ENCODE measurements at places on chromosomes 2 and 18. TPM values are rescaled to one million over a fixed set of nuclear protein-coding genes. Genes with fewer than 3 reads are reported as not detected.

DNA sequence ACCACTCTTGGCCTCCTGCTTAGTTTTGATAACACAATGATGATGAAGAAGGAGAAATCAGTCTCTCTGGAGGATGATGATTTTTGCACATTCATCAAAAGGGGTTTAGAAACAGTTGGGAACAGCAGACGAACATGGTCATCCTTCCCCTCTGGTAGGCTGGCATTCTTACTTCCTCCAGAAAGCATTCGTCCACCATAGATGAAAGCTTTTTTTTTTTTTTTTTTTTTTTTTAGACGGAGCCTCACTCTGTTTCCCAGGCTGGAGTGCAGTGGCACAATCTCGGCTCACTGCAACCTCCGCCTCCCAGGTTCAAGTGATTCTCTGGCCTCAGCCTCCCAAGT, 43.5 kb upstream of the TTC39C start:
- peaks cover 29% of the 10 kb centered on the region for H3K4me1 ChIP-seq
- no peaks in the 10 kb centered on the region for H3K36me3 ChIP-seq
- H3K4me3 ChIP-seq: no peak overlapping the region
- H3K27me3 ChIP-seq: no peaks in the 10 kb centered on the region
- peak overlapping the region; percentile 64 for H3K27ac ChIP-seq
- no peak for DNase-seq

DNA sequence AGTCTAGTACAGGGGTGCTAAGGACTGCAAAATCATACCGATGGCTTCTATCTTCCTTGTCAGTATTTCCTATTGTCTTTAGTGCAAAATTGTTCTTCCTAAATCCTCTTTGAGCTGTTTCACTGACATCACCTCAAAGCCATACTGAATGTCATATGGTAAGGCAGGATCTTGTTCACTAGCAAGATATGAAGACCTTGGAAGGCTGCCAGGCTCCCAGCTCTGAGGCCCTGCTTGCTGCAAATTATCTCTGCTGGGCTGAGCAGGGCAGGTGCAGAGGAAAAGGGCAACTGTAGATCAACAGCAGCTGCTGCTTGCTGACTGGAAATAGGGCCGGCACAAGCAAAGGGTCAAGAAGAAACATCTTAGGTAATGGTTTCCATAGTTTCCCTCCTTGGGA, 58.2 kb downstream of the PMAIP1 start:
- no peak overlapping the region for H3K27ac ChIP-seq
- DNase-seq: no peak
- peaks cover 7% of the 10 kb centered on the region for H3K4me1 ChIP-seq
- no peak overlapping the region for H3K4me3 ChIP-seq
- no peaks in the 10 kb centered on the region for H3K27me3 ChIP-seq
- H3K36me3 ChIP-seq: no peaks in the 10 kb centered on the region

TOGARAM2 gene
- total RNA-seq: 0.76 TPM

SOX11 gene
- total RNA-seq: not detected

GRCh38 chr18:73850782-73851181, 296.9 kb downstream of the FBXO15 start:
- no peaks in the 10 kb centered on the region for H3K36me3 ChIP-seq
- H3K4me1 ChIP-seq: no peaks in the 10 kb centered on the region
- no peak overlapping the region for H3K27ac ChIP-seq
- no peak for DNase-seq
- H3K4me3 ChIP-seq: no peak overlapping the region

- no peak overlapping the region for H3K27ac ChIP-seq
- no peaks in the 10 kb centered on the region for H3K36me3 ChIP-seq
- no peak for DNase-seq
- no peaks in the 10 kb centered on the region for H3K4me1 ChIP-seq
Observed at GRCh38 chr18:62011416-62011815, 118.6 kb upstream of the RNF152 start.

RAB6D gene
- total RNA-seq: not detected

GRCh38 chr18:57833441-57834101, 30.5 kb upstream of the ATP8B1 start:
- no peaks in the 10 kb centered on the region for H3K4me1 ChIP-seq
- H3K27me3 ChIP-seq: no peaks in the 10 kb centered on the region
- H3K36me3 ChIP-seq: no peaks in the 10 kb centered on the region
- DNase-seq: no peak

GRCh38 chr2:176380341-176380740, 111.1 kb downstream of the MTX2 start:
- H3K27me3 ChIP-seq: no peaks in the 10 kb centered on the region
- no peak for DNase-seq
- H3K27ac ChIP-seq: no peak overlapping the region
- no peaks in the 10 kb centered on the region for H3K36me3 ChIP-seq
- H3K4me3 ChIP-seq: no peak overlapping the region
- H3K4me1 ChIP-seq: no peaks in the 10 kb centered on the region

- DNase-seq: no peak
- H3K4me1 ChIP-seq: peaks cover 6% of the 10 kb centered on the region
- no peaks in the 10 kb centered on the region for H3K36me3 ChIP-seq
Observed at GRCh38 chr2:235398321-235398720, 95.5 kb upstream of the AGAP1 start.

CENPA gene
- total RNA-seq: 3.4 TPM

FBXO36 gene
- total RNA-seq: 1.3 TPM

GMCL1 gene
- 14.5 TPM for total RNA-seq

DNA sequence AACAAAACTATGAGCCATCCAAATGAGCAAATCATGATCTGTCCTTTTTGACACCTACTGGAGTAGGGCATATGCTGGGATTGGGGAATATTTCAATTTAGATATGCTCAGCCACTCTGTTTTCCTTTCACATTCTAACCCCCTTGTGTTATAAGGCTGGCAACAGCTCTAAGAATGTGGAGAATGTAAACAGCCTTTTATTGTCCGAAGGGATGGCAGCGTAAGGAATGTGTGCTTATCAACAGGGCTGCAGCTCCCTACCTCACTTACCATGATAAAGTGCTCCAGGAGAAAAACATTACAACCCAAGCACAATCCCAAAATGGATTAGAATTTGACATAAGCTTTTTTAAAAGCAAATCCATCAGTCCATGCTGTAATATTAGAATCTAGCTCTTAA, 2.2 kb downstream of the NXPH2 start:
- H3K4me1 ChIP-seq: peaks cover 10% of the 10 kb centered on the region
- H3K27me3 ChIP-seq: peaks cover 16% of the 10 kb centered on the region
- no peak for DNase-seq
- no peaks in the 10 kb centered on the region for H3K36me3 ChIP-seq
- no peak overlapping the region for H3K27ac ChIP-seq
- no peak overlapping the region for H3K4me3 ChIP-seq
